ENCODE measurements at places on chromosomes 3 and 15. TPM values are rescaled to one million over a fixed set of nuclear protein-coding genes. Genes with fewer than 3 reads are reported as not detected.

The LZTFL1 gene
- 19.0 TPM for total RNA-seq

The CHRM5 gene
- total RNA-seq = not detected

The LTF gene
- not detected for total RNA-seq

The TLR9 gene
- not detected for total RNA-seq

The USP19 gene
- total RNA-seq = 14.9 TPM

Data from A549 treated with dexamethasone at 1 μM for 4 hours (cell line).